ENCODE measurements at places on chromosomes 1 and 21.

- DNase-seq = no peak
These were observed 918 bp downstream of the IFNLR1 start for GRCh38 chr1:24186031-24186710.

GRCh38 chr1:28437924-28438699 is 67.7 kb upstream of the RCC1 start:
- no peak for DNase-seq

DNA sequence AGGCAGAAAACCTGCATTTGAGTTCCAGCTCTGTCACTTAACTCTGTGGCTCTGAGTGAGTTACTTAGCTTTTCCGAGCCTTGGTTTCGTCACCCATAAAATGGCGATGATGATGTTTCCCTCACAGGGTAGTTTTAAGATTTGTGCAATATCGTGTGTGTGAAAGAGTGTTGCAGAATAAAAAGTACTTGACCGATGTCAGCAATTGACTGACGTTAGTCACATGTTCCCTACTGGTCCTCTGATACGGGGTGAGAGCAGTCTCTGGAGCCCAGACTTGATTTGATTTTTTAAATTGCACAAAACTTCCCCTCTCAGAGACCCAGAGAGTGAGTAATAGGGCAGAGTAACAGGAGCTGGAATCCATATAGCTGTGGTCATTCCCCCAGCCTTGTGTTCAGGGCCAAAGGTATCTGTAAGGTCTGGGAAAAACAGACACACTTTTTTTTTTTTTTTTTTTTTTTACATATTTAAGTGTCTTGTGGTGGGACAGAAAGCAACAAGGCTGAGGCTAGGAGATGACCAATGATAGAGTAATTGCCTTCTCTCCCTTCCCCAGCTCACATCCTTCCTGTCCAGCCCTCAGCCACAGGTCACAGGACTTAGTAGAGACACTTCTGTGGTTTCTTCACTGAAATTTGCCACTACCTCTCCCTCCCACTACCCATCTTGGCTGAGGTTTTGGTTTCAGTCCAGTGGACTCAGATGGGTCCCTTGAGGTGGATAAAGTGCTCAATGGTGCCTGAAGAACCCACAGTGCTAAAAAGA is 2.0 kb downstream of the FCER1G start:
- no peak for DNase-seq

- no peak for DNase-seq
These were observed 96.7 kb upstream of the IGSF21 start for GRCh38 chr1:18010945-18011344.

- no peak for DNase-seq
These were observed 24.7 kb upstream of the PTCH2 start for GRCh38 chr1:44867801-44868200.

GRCh38 chr1:73839922-73840321 is 358.1 kb downstream of the LRRIQ3 start:
- no peak for DNase-seq

GRCh38 chr1:162018418-162018817 is 5.3 kb downstream of the OLFML2B start:
- DNase-seq = no peak

DNA sequence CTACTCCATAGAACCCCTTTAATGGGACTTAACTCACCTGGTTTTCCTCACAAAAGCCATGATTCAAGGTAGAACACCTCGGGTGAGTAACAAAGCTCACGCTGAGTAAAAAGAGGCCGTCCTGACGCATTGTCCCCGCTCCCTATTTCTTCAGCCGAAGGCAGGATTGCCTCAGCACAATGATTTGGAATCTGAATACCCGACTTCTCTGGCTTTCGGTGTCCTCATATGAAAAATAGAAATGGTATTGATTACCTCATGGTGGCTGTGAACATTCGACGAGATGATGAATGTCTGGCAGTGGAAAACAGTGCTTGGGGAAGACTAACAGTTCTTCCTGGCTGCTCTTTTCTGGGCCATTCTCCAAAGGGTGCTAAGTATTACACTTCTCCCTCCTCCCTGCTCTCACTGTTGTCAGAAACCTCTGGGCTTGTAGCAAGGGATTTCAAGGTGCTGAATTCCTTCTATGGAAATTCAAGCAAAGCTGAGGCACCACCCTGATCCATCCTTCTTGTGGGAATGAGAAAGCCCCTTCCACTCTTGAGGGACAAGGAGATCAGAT is 148.3 kb downstream of the C1orf94 start:
- DNase-seq = no peak

DNA sequence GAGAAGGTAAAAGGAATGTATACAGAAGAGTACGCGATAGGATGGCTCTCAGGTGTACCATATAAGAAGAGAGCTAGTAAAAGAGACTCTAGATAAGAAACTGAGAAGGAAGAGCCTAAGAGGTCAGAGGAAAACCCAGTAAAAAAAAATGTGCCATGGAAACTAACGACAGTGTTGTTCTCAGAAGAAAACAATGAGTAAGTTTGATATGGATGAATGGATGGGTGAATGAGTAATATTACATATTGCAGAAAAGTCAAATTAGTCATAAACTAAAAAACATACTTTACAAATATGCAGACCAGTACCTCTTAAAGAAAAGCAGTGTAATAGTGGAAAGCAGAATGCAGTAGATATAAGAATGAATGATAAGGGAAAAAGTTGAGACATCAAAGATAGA is 316.2 kb downstream of the HMCN1 start:
- DNase-seq = no peak

GRCh38 chr1:35929730-35930592 is 944 bp upstream of the AGO3 start:
- DNase-seq = peak; percentile 22
